ENCODE measurements at places on chromosomes 2 and 18.

DNA sequence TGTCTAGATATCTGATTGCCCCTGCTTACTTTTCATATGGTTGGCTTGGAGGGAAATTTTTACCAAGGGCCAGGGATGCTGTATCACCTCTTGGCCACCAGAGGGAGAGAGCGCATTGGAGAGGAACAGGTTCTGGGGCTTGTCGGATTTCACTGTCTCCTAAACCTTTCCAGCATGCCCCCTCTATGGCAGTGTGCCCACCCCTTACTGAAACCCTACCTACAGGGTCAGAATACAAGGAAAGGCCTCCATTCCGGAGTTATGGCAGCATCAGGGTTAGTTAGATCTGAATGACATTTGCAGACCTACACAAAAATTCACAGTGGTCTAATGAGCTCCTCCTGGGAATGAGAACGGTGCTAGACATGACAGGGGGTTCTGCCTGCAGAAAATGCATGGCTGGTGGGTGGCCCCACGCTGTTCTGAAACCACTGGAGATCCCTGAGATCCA is 5.8 kb downstream of the SLC14A2 start:
- DNase-seq, result no peak

DNA sequence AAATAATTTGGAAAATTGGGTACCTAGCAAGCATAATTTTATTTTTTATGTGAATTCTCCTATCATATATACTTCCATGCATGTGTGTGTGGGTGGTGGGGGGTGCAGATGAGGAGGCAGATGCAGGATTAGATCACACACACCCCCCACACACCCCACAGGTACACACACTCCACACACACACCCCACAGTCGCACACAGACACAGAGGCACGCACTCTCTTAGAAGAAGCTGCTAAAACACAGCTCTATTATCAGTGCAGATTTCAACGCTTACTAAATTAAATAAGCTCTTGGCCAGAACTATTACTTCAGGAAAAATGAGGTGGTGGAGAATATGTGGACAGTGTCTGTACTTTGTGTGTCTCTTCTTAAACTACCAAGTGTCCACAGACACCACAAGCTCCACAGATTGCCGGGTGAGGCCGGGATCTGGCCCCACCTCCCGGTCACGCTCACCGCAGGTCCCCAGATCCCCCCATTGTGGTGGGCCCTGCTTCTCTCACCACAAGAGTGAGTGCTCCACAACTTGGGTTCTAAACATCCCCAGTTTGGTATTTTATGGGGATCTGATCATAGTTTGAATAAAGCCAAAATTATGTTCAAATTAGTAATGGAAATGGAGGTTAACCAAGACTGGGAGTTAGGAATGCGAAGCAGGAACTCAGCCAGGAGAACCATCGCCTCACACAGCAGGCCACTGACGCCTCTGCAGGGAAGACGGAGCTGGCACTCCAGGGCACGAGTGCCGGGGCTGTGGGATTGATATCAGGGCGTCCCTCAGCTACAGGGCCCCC is 102.1 kb downstream of the PXDN start:
- DNase-seq, result no peak

GRCh38 chr2:69046221-69046662 is 33.3 kb downstream of the ANTXR1 start:
- no peak for DNase-seq

DNA sequence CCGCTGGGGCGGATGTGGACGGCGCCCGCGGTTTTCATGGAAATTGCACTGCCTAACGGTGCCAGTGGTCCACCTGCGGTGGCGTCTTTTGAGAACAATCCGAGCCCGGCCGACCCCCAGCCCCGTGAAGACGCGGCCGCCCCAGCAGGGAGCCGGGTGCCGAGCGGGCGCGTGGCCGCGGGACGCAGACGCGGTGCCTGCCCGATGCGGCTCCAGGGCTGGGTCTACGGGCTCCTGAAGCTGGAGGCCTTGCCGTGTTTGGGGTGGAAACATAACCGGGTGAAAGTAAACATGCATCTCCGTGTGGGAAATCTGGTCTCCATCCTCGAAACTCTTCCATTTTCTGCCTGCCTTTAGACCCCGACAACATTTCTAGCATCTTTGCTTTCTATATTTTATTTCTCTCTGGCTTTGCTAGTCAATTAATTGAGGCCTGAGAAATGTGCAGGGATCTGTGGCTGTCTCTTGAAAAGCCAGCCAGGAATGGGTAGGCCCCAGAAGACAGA is 572 bp downstream of the INPP4A start:
- DNase-seq, result no peak

DNA sequence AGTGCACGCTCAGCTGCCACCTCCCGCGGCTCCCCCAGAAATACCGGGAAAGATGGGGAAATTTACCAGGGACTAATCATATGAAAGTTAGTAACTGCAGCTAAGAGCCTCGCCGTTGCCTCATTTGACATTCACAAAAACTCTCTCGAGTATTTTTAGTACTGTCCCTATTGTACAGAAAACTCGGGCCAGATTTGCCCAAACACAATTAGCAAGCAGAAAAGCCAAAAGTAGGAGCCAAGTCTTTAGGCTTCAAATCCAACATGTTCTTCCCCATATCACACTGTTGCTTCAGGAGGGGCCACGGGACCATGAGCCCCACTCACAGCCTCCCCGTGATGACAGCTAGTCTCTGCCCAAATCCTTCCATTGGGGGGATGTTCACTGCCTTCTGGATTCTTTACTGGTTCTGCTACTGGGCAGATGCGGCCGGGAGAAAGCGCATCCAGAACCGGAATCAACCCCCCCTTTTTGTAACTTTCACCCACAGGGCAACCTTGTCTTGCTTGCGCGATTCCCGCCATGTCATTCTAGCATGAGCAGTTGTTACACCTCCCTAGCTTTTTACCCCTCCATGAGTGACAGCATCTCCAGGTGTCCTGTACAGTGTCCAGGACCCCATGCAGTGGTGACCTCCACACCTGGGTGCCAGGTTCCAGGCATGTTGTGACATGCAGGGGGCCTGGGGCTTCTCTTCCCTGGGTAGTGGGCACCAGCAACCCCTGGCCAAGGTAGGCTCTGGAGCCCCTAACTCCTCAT is 35.2 kb downstream of the CENPO start:
- no peak for DNase-seq

DNA sequence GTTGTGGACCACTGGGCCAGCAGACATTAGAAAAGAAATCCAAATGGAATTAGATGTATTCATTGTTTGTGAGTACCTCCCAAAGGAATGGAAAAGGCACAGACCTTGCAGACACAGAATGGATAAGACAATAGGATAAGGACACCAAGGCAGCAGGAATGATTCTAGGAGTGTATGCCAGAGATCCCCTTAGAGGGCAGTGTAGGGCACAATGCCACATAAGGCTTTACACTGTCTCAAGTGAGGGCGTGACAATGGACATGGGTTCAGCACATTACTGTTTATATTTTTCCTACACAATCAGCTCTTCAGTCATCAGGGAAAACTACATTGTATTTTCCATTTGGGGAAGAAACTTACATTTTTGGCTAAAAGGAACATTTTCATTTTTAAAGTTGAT is 250.9 kb downstream of the PTH2R start:
- DNase-seq, result no peak

DNA sequence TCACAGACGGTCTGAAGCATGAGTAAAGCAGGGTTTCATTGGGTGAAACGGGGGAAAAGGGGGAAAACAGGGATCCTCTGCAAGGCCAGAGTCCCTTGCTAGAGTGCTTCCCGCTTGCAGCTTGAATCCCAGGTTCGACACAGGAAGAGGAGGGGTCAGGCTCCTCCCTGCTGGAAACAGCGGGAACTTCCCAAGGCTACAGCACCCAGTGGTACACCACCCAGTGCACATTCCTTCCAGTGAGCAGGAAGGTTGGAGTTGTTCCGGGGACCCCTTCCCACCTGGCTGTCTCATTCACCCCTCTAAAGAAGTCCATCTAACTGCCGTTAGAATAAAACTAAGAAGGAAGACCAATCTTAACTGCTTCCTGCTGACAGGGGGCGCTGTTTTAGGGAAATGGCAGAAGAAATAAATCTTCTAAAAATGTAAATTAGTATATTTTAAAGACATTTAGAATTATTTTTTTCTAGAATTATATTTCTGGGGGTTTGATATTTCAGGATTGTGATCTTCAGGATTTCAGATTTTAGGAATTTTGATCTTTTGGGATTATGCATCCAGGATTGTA is 230.9 kb downstream of the RBM43 start:
- no peak for DNase-seq

Data from stimulated activated CD4-positive, alpha-beta T cell treated with anti-CD3 and anti-CD28 coated beads, Interleukin-15, amount 100 ng/mL, for 48 hours (primary cell).